Fibroblast of mammary gland (primary cell): ENCODE measurements at places on chromosomes 11 and 22.

- DNase-seq = no peak
These were observed 25.6 kb downstream of the HEPHL1 start for GRCh38 chr11:94046796-94047195.

DNA sequence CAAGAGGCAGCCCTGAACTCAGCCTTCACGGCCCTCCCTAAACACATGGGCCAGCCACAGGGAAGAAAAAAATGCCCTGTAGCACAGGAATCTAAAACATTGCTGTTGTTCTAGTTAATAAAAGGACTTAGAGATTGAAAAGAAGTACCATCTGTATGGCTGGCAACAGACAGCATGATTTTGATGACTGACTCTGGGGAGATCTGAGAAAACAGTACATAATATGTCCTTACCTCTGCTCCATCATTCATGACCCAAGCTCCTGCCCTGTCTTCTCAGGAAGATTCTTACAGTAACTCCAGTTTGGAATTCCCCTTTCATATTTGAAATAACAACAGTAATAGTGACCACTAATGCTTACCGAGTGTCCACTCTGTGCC lies 244.2 kb downstream of the ETS1 start:
- DNase-seq = no peak

GRCh38 chr11:16744128-16744725 lies 5.8 kb downstream of the C11orf58 start:
- no peak for DNase-seq

DNA sequence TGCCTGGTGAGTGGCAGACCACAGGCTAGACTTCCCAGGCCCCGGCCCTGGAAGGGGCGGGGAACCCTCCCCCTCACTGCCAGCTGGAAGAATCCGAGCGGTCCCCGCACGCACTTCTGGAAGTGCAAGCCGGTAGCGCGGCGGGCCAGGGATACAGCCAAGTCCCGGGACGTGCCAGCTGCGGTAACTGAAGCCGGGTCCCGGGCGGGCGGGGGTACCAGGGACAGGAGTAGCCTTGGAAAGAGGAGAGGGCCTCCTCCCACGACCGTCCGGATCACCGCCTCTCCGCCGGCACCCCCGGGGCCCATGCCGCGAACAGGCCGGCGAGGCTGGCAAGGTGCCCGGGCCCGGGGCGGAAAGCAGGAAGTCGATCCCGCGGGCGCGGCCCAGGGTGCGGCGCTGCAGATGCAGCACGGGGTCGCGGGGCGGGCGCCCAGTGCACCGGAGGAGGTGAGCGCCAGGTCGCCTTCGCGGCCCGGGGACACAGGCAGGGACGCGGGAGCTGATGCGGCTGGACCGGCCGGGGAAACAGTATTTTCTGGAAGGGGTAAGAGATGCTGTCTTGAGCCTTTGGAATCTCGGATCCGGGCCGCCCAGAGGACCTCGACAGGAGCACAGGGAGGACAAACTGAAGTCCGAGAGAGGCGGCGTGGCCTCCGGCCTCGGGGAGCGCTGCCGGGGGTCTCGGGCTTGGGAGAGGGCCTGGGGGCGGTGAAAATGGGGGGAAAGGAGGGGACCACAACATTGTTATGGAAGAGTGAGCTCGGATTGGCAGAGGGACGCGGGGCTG lies 783 bp upstream of the SLC35C1 start:
- peak; percentile 24 for DNase-seq
